Lower lobe of right lung (tissue), 2 donors: ENCODE measurements at places on chromosomes 3 and 15. TPM values are rescaled to one million over a fixed set of nuclear protein-coding genes. Genes with fewer than 3 reads are reported as not detected.

CNTN4 gene
- total RNA-seq = 10.4 TPM

DISP2 gene
- total RNA-seq = 4.3 TPM

LRTM1 gene
- total RNA-seq = not detected

BNC1 gene
- total RNA-seq = 0.21 TPM

SLC24A5 gene
- total RNA-seq = not detected

COL6A5 gene
- total RNA-seq = 4.5 TPM

SLC2A2 gene
- not detected for total RNA-seq

CCDC54 gene
- total RNA-seq = not detected

SKOR1 gene
- total RNA-seq = 0.41 TPM

ASB14 gene
- total RNA-seq = 0.50 TPM

PLA2G4D gene
- not detected for total RNA-seq

GPR27 gene
- 2.6 TPM for total RNA-seq

RAD54L2 gene
- 21.4 TPM for total RNA-seq

TRAT1 gene
- total RNA-seq = 1.3 TPM

CLDN16 gene
- 0.74 TPM for total RNA-seq

SLCO2A1 gene
- 204 TPM for total RNA-seq

FSTL1 gene
- total RNA-seq = 233 TPM

PPP1R14D gene
- 0.53 TPM for total RNA-seq

ACKR4 gene
- total RNA-seq = 8.5 TPM

SUCNR1 gene
- total RNA-seq = 2.7 TPM

B3GNT5 gene
- 30.8 TPM for total RNA-seq

TGM4 gene
- total RNA-seq = not detected

ITIH3 gene
- 4.5 TPM for total RNA-seq

MORC1 gene
- total RNA-seq = not detected

TRPC1 gene
- total RNA-seq = 5.4 TPM

TF gene
- 2.8 TPM for total RNA-seq

OSTN gene
- not detected for total RNA-seq

CHMP2B gene
- 41.4 TPM for total RNA-seq

KNL1 gene
- total RNA-seq = 1.5 TPM

CA12 gene
- 4.9 TPM for total RNA-seq

LNP1 gene
- total RNA-seq = 2.0 TPM

TLNRD1 gene
- total RNA-seq = 24.7 TPM

LYZL4 gene
- not detected for total RNA-seq

CFAP91 gene
- 9.0 TPM for total RNA-seq

EPHA3 gene
- 1.4 TPM for total RNA-seq

DAZL gene
- not detected for total RNA-seq
